NCI-H1436 treated with DMSO at 0.1 percent for 48 hours (cell line): ENCODE measurements at places on chromosomes 5 and 9.

DNA sequence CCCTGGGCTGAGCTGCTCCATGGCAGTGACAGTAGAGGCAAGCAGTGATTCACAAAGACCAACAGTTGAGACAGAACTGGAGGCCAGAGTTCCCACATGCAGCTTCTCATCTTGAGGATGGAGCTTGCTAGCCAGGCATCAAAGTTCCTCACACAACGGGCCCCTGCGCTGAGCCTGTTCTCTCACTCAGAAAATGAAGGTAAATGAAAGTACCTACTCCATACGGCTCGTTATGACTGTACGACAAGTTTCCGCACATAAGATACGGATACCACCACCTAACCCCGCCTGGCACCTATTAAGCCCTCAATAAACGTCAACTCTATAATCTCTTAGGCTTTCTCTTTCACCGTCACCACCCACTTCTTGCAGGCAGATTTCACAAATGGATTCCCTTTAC lies 12.9 kb downstream of the NOL6 start:
- DNase-seq: no peak

- no peak for DNase-seq
Measured at GRCh38 chr5:139863855-139864558, 68.4 kb downstream of the PSD2 start.

- no peak for DNase-seq
Measured at GRCh38 chr5:65015767-65016166, 247.0 kb downstream of the CWC27 start.

DNA sequence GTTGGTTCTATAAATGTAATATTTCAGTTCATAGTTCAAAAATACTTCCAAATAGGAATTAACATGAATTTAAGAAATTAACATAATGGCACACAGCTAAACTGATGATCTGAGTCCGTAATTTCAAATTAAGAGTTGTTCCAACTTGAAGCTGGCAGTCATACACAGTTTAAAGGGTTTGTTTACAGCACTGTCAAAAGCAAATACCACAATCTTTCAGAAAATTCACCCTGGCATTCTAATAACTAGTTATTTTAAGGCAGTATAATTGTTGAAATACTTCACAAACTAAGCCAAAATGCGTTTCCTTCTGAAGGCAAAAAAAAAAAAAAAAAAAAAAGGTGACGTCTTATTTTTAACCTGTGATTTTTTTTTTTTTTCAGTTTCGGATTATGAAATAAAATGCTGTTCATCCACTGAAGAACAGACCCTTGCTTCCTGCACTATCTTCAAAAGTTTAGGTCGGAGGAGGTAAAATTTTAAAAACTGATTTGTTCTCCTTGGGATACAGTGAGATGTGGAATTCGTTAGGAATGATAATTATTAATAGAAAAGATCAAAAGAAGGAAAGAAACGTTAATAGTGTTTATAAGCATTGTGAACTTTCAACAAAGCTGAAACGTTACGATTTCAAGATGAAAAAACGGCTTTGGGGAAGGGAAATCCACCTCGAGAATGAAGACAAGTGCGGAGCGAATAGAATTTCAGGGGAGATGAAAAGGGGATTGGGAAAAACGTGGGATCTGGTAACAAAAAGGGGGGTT lies 850 bp downstream of the IL6ST start:
- DNase-seq: no peak

DNA sequence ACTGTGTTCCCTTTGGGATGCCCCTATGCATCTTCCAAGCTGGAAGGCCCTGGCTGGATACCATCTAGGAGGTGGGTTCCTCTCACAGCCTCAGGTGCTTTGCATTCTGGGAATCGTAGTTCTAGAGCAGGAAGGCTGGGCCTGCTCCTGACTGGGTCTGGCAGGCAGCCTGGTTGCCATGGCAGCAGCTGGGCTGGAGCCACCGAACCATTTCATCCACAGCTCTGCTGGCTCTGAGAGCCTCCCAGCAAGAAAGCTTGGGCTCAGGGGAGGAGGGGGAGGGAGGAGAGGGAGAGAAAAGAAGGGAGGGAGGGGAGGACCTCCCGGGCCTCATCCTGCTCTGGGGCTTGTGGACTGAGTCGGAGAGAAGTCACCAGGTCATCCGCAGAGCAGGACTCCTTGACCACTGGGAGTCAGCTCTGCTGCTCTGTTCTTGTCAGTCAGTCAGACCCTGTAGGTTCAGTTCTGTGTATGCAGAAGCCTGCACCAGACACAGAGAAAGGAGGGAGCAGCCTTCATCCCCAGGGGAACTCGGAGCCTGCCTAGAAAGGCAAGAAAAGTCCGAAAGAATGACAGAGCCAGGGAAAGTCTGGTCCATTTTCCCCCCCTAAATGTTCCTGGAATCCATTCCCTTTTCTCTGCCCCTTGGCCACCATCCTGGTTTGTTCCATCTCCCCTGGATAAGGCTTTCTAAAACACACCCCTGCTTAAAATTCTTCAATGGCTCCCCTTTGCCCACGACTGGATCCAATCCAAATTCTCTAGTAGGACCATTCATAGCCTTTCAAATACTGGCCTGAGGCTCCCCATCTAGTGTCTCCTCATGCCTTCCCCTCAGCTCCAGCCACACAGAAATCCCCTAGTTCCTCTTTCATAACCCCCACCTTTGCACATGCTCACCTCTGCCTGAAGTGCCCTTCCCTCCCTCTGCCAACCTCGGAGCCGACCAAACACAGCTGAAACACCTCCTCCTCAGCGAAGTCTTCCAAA lies 65.4 kb upstream of the ARAP3 start:
- peak; percentile 88 for DNase-seq

DNA sequence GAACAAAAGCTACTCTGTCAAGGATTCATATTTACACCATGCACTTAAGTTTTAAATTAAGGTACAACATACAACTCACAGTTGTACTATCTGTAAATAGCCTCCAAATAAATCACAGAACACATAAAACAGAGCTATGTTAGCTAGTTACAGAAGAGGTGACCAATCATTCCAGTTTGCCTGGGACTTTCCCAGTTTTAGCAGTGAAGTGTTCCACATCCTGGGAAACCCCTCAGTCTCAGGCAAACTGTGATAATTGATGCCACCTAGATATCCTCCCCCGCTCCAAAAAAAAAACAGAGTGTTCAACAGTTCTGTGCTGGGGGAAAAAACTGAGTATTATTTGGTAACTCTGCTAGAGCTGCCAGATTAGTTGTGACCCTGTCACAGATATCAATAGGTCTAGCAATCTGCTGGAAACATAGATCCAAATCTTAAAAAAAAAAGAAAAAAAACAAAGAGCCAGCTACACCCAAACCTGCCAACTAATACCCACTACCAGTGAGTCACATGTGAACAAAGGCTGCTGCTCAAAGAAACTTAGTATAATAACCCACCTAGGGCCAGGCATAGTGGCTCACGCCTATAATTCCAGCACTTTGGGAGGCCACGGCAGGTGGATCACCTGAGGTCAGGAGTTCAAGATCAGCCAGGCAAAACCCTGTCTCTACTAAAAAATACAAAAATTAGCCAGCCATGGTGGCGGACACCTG lies 5.7 kb downstream of the TBCA start:
- DNase-seq: no peak
